ENCODE measurements at places on chromosomes 1 and 21.

- no peak for DNase-seq
Measured at GRCh38 chr1:83961571-83962295, 37.2 kb downstream of the TTLL7 start.

DNA sequence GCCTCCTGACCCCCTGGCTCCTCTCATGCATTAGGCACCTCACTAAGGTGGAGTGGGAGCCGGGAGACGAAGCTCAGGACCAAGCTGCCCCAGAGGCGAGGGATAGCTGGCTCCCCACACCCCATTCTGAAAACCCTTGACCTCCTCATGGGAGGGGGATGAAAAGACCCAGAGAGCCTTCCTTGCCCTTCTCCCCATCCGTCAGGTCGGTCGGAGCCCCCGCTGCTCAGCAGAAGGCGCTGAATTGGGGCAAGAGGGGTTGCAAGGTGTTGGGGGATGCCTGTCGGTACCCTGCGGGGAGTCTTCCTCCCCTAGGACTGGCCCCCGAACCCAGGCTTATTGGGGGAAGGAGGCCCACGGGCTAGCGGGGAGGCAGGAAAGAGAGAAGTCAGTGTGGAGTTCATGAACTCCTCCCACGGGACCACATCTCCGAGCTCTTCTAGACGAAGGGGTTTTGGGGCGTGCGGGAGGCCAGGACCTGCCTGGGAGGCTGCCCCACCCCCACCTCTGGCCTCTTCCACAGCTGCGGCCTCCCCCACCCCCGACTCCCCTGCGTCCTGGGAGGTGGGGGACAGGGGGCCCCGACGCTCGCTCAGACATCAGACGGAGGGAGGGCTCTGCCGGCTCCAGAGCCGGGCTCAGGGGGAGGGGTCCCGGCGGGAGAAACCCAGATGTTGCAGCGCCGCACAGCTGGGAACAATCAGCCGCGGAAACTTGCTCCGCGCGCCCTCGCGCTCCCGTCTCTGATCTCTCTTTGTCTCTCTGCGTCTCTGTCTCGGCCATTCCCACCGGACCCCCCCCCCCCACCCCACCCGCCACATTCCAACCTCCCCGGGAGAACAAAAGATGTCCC, 719 bp downstream of the MFAP2 start:
- no peak for DNase-seq

DNA sequence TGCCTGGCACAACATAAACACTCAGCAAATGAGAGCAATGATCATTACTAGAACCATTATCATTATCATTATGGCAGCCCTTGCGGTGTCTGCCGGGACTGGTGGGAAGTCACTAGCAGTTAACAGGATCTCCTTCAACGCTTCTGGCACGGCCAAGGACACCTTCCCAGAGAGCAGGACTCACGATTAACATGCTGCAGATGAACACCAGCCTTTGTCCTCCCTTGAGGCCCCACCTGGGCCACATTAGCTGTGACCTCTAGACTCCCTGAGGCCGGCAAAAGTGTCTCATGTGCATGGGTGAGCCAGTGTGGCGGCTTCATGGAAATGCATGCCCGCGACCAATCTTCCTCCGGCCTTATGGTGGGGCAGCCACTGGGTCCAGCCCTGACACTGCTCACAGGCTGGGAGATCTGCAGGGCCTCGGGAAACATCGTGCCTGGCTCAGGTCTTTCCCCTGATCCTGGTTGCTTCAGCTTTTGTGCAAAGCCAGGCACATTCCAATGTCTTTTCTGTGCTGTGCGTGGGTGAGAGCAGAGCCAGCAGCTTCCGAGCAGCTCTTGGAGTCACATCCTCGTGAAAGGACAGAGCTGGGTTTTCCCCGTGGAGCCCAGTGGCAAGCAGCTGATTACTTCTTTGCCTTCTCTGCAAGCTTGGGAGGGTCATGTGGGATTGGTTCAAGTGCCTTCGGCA, 107.3 kb downstream of the HMGB4 start:
- no peak for DNase-seq

DNA sequence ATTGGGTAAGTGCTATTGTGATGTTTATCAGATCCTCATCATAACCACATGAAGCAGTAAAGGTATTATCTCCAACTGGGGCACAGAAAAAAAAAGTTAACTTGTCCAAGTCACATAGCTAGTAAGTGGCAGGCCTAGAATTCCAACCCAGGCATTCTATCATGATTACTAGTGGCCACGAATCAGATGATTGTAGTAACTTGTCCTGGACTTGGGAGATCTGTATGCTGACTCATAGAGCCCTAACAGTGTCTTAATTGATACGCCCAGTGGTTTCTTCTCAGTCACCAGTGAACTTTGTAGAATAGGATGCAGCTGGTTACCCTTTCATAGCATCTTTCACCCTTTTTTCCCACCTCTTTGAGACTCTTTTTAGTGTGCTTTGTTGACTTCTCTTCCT, 91.1 kb upstream of the UBE2U start:
- DNase-seq = no peak

GRCh38 chr1:4000811-4001251, 100.8 kb upstream of the C1orf174 start:
- DNase-seq = no peak

All from cortex of kidney (tissue), 1 donor.